ENCODE measurements at places on chromosomes 1 and 21.
A peak's percentile ranks its signal among the peaks of the same experiment; 100 is the strongest.

DNA sequence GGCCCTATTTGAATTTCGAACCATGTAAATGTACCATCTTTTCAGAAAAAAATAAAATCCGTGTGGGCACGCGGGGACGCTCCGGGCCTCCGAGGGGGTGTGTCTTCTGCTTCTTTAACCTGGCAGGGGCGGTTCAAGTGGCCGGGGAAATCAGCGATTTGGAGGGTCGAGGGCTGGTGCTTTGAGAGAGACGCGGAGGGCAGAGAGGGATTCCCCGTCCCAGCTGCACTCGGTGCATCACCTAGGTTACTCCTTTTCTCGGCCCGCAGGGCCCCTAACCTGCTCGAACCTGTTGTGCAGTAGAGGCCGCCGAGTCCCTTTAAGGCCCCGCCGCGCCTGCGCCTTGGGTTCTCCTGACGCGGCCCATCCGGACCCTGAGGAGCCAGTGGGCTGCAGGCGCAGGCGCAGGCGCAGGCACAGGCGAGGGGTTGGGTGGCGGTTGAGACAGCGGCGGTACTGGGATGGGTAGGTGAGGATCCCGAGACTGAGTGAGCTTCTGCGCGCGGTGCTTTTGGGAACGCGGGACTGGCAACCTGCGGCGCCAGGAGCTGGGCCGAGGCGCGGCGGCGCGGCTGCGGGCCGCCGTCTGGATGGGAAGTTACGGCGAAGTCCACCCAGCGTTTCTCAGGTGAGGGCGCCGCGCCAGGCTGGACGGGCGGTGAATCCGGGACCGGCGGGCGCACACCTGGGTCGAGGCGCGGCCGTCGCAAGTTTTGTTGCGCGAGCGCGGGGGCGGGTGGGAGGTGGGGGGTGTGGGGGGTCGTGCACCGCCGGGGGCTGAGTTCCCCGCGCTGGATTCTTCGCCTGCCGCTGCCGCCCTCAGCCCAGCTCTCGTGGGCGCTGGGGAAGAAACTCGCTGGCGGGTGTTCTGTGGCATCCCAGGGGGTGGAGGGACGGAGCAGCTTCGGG is at the start of gene NBPF3:
Gene NBPF3, plus strand, starts transcription at position 417 of the 909 bp plus-strand sequence. CDS start 4,950 bp downstream, outside the sequence.
- peak; percentile 83 for DNase-seq

DNA sequence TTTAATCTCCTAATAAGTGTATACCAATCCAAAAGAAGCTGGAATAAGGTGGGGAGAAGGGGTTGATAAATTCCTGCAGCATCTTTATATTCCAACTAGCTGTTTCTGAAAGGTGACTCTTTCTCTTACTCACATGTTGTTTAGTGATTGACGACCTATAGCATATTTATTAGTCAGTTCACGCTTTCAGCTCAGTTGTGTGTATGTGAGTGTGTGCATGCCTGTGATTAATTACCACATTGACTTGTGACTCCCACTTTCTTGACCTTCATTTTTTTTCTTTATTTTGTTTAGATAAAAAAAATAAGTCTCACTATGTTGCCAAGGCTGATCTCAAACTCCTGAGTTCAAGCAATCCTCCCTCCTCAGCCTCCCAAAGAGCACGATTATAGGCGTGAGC is 44.4 kb downstream of the ATP2B4 start:
- no peak for DNase-seq

GRCh38 chr1:87953732-87954344 is 625.2 kb downstream of the LMO4 start:
- DNase-seq: peak; percentile 30

GRCh38 chr1:213415691-213416380 is 364.8 kb downstream of the RPS6KC1 start:
- no peak for DNase-seq

Data from COR-L47 (cell line).